ENCODE measurements at places on chromosomes 11 and 22.
A peak's percentile ranks its signal among the peaks of the same experiment; 100 is the strongest.

DNA sequence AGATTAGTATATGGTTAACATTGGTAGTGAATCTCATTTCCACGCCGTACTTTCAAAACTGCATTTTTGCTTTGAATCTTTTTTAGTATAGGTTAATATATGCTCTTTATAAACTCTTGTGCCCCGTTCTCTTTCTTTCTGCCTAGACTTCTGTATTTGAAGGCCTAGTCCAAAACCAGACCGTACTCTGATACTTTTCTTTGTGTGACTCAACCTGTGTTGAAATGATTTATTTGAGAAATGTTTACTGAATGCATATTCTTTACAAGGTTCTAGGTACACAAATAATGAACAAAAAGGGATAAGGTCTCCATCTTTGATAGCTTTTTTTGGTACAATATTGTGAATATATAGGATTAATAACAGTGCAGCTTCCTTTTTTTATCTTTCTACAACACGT is 68.3 kb downstream of the HIPK3 start:
- no peak for ATAC-seq

- ATAC-seq, result no peak
Observed at GRCh38 chr11:46223252-46223513, 54.3 kb upstream of the CREB3L1 start.

GRCh38 chr11:130636722-130637464 is 188.4 kb downstream of the ADAMTS15 start:
- ATAC-seq, result peak; percentile 51

DNA sequence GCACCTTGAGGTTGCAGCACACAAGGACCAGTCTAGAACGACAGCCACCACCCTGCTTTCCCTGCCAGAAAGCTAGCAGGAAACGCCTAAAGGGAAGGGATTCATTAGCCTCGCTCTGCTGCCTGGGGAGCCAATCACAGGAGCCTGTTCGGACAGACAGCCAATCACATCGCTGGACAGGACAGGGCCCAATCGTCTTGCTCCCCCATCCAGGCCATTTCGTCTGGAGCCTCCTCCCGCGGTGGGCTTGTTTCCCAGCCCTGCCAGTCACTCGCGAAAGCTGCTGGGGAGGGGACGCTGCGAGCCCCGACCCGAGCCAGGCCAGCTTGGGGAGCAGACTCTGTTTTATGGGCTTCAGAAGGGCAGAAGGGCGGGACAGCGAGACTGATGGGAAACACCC is 79.8 kb upstream of the NCAM1 start:
- ATAC-seq, result no peak

DNA sequence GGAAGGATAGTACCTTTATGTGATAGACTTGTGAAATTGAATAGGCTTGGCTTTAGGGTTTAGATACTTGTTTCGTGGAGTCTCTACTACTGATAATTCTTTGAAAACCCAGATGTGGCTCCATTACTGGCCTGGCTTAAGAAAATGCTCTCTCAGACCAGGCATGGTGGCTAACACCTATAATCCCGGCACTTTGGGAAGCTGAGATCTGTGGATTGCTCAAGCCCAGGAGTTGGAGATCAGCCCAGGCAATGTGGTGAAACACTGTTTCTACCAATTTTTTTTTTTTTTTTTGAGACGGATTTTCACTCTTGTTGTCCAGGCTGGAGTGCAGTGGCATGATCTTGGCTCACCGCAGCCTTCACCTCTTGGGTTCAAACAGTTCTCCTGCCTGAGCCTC is 40.9 kb downstream of the ATG13 start:
- no peak for ATAC-seq

- no peak for ATAC-seq
Observed at GRCh38 chr11:104823657-104824056, 74.6 kb downstream of the CASP12 start.

DNA sequence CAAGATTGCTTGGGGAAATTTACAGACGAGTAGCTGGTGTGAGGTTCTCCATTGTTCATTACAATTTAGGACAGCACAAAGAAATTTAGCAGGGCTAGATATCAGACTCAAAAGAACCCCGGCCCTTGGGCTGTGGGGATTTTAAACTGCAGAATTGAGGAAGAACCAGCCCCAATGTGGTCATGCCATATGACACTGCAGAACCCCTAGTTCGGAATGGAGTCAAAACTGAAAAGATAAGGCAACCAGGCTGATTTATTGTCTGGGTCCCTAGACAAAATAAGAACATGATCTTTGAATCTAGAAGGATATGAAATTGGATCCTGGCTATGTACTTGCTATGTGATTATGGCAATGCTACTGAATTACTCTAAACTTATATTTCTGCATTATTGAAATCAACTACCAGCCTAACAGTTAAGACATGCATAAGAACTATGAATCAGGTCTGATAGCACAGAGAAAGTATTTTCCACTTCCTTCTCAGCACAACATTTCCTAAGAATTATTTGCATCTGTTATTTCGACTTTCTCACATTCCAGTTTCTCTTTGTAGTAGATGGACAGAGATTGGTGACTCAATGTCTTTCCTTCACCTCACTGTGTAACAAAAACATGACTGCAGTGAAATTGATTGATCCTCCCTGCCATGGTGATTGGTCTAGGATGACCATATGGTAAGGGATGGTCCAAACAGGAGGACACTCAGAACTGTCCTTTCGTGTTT is 13.2 kb downstream of the MMP3 start:
- no peak for ATAC-seq

GRCh38 chr11:24356501-24356900 is 140.4 kb upstream of the LUZP2 start:
- no peak for ATAC-seq
